Activated naive CD8-positive, alpha-beta T cell treated with anti-CD3 and anti-CD28 coated beads, Interleukin-2, amount 10 ng/mL, durations not matched to agents 7 days and 5 days (primary cell): ENCODE measurements at places on chromosomes 13 and 19. TPM values are rescaled to one million over a fixed set of nuclear protein-coding genes. Genes with fewer than 3 reads are reported as not detected.

- DNase-seq: no peak
Measured at GRCh38 chr13:42981853-42982252, 10.2 kb downstream of the EPSTI1 start.

The CBY2 gene
- total RNA-seq: not detected

DNA sequence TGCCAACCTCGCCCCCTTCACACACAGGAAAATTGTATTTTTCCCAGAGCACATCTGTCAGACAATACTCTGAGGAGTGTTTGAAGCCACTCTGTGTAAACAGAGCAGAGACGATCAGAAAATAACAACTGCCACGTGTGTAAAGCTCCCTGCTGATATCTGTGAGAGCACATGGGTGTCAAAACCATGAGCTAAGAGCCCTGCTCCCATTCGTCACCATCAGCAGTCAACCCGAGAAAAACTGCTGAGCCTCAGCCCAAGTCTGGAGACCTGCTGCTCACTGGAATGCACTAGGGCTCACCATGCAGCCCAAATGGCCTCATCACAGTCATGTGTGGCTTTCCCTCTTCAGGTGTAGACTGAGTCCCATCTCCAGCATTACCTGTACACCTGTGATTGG lies 304.1 kb downstream of the FGF14 start:
- DNase-seq: no peak

DNA sequence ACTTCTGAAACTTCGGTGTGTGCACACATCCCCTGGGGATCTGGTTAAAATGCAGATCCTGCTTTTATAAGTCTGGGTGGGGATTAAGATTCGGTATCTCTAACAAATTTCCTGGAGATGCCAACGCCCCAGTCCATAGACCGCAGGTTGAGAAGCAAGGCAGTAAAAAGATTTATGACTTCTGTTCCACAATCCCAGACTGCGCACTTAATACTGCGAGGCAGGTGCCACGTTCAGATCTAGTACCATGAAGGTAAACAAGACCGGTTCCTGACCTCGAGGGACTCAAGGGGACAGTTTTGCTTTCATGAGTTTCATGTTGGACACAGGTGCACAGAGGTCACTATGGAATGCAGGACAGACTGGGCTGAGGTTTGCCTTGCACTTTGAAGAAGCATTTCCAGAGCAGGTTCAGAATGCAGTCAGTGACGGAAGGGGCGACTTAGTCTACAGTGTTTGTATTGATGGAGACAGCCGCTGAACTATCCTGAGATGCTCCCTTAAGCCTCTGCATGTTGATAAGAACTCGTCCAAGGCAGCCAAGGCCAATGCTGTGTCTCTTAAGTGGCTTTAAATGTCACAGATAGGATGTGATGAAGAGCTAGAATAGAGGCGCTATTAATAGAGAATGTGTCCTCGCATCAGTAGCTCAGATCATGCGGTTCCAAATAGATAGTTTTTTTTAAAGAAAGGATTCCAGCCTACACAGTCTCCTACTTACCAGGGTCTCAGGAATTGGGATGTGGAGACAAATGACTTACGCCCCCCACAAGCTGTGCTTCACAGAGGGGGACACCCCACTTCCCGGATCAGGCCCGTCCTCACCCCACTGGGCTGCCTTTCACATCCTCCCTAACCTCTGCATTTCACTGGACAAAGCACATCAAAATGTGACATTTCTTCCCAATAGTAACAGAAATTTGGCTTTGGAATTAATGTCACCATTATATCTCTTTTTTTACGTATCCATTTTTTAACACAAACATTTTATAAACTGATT lies 97.1 kb upstream of the IRS2 start:
- DNase-seq: no peak

GRCh38 chr19:44587963-44588770 lies 25.2 kb upstream of the IGSF23 start:
- DNase-seq: no peak

DNA sequence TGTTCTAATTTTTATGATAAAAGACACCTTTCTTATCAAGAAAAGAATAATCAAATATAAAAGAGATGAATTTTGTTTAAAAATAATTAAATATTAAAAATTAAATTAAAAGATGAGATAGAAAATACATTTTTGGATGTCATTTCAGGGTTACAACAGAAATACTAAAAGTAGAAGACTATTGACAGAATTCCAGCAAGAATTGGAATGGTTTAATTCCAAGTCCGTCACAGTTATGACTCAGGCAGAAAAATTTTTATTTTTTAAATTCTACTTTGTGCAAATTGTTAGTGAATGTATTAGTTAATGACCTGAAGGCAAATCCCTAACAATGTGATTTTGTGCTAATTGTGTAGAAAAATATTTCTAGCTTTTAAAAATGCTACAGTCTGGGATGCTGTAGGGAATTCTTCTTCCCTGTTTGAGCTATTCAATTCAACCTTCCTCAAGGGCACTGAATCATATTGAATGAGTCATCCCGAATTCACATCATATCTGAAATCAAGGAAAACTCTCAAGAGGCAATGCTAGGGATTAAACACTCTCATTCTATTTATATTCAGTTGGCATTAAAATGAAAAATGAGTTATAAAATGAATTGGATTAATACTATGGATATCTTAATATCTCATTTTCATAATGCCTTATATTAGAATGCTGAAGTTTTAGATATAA lies 633.5 kb upstream of the ATXN8OS start:
- no peak for DNase-seq

DNA sequence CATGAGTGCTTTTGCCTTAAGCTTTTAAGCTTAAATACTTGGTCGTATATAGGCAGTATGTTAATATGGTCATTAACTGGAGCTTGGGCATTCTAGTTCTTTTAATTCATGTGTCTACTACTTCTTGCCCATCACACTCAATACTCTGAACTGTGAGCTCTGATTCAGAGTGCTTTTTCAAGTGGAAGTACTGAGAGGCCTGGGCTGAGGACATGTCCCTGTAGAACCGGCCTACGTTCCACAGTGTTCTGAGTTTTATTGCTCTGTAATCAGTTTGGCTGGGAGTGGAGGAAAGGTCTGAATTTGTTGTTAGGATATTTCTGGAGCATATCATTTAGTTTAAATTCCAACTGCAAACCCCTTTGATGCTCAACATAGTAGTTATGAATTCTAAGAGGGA lies 1744.8 kb upstream of the MIR17HG start:
- DNase-seq: no peak

DNA sequence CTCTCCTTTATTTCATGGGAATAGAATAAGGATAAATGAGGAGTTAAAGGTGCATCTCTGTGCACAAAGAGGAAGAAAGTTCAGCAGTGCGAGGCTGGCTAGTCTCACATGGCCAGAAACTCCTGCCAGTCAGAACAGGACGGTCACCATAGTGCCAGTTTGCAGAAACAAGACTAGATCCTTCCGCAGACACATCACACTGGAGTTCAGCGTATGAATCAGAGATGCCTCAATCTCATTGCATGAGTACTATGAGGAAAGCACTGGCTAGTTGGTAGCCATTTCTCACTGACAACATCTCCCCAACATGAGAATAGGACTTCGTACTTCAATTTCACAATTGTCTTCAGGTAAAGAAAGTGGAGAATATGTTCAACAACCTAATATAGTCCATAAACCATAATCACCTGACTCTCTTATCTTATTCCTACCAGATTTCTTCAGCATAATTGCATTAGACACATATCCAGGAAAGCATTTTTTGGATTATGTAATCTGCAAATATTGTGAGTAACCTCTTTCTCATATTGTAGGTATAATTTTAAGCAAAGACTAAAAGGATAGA lies 34.9 kb downstream of the RXFP2 start:
- DNase-seq: no peak

DNA sequence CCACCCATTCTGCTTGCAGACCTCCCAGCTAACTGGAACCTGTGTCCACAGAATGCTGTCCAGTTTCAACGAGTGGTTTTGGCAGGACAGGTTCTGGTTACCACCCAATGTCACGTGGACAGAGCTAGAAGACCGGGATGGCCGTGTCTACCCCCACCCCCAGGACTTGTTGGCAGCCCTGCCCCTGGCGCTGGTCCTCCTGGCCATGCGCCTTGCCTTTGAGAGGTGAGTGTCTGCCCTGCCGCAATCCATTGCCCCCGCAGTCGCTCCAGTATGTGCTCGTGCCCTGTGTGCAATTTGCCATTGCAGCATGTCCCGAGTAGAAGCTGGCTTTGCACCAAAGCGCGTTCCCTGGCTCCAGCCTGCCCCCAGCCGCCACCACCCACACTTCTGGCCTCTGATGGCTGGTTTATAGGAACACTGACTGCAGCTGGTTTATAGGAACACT lies 41.9 kb downstream of the CERS4 start:
- DNase-seq: no peak

- peak; percentile 53 for DNase-seq
Measured at GRCh38 chr19:48638831-48639381, 1.7 kb upstream of the DBP start.

The KBTBD6 gene
- total RNA-seq: 6.9 TPM

- DNase-seq: no peak
Measured at GRCh38 chr19:1264801-1265614, 4.1 kb upstream of the CIRBP start.

DNA sequence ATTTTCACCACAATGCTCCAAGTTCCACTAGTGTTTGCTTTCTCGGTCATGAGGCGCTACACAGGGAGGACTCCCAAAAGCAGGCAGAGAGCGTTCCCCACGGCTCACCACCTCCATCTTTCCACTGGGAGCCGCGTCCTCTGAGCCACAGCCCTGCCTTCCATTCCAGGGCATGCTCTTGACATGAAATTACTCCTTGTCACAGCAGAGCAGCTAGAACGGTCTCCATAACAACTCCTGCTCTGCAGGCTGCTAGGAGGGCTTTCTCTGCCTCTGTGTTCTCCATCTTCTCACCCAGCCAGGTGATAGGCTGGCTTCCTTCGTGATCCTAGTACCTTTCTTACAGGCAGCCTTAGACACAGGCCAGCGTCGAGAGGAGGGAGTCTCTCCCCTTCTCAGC lies 171.8 kb upstream of the UBL3 start:
- DNase-seq: no peak

The ZNF541 gene
- 1.2 TPM for total RNA-seq

GRCh38 chr13:36357231-36357630 lies 11.0 kb upstream of the SPART start:
- no peak for DNase-seq

GRCh38 chr13:40074338-40074737 lies 418.9 kb downstream of the COG6 start:
- no peak for DNase-seq

GRCh38 chr19:56253737-56254136 lies 18.8 kb upstream of the EDDM13 start:
- DNase-seq: no peak

GRCh38 chr19:32688311-32688710 lies 3.3 kb upstream of the NUDT19 start:
- no peak for DNase-seq

- no peak for DNase-seq
Measured at GRCh38 chr19:51364200-51365106, 1.7 kb downstream of the ETFB start.

- DNase-seq: no peak
Measured at GRCh38 chr19:19873381-19873780, 7.7 kb downstream of the ZNF253 start.

DNA sequence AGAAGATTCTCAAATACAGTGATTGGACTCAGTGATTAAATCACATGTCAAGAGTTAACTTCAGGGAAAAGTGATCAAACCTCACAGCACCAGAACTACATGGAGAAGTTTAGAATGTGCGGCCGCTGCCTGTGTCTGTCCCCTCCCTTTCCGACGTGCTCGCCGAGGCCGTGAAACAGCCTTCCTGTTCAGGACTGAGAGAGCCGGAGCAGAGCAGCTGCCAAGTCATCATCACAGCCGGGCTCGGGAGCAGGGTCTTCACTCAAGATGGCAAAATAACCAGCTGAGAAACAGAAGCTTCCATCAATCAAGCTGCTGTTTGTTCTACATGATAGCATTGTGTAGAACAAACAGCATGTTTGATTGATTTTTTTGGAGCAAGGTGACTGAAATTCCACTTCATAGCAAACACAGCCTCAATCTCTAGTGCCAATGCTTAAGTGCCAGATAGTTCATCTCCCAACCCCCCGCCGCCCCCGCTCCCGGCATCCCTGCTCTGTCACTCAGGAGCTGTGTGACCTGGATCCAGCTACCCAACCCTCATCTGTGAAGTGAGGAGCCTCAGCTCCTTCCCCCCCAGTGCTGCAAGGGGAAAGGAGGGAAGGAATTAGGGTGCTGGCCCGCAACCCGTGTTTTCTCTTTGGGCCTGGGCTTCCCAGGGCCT lies 70.6 kb downstream of the HSPH1 start:
- DNase-seq: no peak

DNA sequence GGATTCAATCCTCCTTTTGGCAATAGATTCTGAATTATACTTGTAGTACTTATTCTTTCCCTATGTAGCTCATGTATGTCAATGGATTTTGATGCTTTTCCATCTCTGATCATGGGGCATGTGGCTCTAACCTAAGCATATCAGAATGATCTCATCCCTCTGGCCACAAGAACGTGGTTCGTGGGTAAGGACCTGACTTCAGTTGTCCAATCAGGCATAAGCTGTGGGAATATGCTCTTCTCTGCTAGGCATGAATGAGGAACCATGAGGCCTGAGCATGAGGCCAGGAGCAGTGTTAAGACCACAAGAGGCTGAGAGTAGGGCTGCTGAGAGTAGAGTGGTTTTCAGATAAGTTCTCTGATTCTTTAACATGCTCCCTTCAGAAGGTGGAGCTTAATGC lies 292.4 kb upstream of the TSHZ3 start:
- DNase-seq: no peak

The IGFL3 gene
- total RNA-seq: not detected

DNA sequence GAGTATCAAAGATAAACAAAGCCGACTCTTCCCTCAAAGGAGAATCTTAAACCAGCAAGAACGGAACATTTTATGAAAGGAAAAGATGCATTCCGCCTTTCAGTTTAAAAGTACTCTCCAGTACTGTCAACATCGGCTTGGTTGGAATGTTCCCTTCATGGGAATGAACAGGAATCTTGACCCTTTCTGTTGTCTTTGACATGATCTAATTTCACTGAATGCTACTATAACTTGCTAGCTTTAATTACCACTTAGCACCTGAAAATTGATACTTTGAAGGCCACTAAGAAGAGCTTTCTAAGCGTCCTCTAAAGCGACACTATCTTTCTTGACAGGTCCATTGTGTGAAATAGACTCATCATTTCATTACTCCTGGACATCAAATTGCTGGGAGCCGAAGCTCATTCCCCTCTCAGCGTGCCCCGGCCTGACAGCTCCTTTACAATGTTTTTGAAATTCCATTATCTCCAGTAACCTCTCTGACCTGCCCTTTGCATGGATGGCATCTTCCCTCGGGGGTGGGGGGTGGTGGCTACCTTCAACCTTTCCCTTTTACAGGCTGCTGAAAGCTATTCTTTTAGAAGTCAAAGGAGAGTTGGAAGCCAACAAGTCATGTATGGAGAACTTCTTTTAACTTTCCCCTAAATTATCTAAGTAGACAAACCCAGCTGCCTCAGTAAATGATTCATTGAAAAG lies 67.9 kb downstream of the EFNB2 start:
- DNase-seq: no peak

The FCER2 gene
- total RNA-seq: 0.26 TPM

DNA sequence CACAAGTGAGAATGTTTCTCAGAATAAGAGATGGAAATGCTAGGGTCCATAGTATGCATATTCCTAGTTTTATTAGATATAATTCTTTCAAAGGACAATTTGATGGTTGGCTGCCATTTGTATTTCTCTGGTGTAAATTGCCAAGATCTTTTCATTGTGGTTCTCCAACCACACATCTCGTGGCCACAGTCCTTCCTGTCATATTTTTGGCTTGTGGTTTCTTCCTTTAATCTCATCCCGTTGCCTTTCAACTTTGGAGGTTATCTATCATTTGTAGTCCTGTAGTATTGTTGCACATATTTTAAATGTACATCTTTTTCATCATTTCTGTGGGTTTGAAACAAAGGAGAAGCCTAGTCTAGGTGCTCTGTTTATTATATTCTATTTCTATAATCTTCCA lies 61.2 kb downstream of the WASF3 start:
- DNase-seq: no peak

The PEG3 gene
- total RNA-seq: 0.06 TPM
